ENCODE measurements at places on chromosomes 6 and 20.

DNA sequence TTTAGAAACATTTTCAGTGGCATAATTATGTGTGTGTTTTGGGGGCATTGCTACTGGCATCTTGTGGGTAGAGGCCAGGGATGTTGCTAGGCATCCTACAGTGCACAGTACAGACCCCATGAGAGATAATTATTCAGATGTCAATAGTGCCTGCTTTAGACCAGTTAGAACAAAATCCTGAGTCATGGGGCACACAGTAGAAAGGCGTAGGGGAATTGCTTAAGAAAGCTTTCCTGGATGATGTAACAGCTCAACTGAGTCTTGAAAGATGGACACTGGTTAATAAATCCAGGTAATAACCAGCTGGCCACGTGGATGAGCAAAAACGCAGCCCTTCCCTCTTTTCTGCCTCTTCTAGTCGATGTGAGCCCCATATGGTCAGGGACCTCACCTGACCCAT, 51.1 kb downstream of the KCNB1 start:
- no peak for DNase-seq

- no peak for DNase-seq
These were observed 345.9 kb downstream of the ARHGAP18 start for GRCh38 chr6:129364037-129364436.

GRCh38 chr20:34343458-34344211, 19.4 kb upstream of the ITCH start:
- DNase-seq: no peak

DNA sequence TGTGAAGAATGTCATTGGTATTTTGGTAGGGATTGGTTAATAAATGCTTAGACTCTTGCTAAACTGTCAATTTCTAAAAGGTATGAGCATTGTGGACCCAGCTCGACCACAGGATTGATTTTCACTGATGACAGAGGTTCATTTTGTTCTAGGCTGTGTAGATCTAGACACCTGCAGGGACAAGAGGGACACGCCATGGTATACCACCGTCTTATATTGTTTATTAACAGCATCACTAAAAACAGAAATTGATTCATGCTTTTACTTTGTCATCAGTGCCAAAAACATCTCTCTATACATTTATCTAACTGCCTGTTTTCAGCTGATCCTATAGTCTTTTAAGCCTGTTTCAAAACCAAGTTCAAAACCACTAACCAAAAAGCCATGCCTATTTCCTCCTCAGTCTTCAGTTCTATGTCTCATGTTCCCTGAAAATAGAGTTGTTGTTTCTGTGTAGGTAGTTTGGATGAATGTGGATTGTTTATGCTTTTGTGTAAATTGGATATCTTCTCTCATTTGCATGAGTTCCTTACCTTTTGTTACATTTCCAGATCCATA, 109.8 kb downstream of the JAG1 start:
- no peak for DNase-seq

GRCh38 chr20:45991616-45992015, 17.1 kb upstream of the MMP9 start:
- DNase-seq: no peak

DNA sequence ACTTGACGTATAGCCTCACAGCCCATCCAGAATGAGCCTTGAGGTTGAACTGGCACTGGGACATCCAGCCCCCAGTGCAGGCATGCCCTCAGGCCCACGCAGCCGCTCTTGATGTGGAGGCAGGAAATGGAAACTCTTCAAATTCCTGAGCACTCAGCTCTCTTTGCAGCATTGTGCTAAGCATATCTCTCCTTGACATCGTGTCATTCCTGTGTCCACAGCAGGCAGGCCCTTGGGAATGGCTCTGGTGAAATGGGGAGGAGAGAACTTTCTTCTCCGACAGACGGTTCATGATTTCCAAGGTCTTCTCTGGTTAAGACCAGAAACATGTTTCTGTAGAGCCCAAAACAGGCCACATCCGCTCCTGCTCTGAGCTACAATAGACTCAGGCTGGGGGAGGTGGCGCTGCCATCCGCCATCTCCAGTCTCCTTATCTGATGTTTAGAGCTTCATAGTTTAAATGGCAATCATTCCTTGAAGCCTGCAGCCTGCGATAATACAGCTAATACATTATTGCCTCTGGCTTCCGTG, 248.8 kb downstream of the CDH4 start:
- no peak for DNase-seq

GRCh38 chr6:74113901-74114300, 417.9 kb downstream of the CD109 start:
- DNase-seq: no peak

DNA sequence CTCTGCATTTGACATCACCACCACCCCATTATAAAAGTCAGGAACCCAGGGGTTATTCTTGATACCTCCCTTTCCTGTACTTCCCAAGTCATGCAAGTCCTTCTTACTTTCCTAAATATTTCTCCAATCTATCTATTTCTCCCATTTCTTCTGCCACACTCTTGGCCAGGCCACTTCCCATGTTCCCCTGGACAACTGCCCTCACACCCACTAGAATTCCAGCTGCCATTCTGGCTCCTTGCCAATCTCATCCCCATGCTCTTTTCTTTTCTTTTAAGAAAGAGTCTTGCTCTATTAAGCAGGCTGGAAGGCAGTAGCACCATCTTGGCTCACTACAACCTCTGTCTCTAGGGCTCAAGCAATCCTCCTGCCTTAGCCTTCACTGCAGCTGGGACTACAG, 15.2 kb downstream of the DEFB132 start:
- no peak for DNase-seq

GRCh38 chr20:259981-260380, 2.5 kb downstream of the DEFB132 start:
- no peak for DNase-seq

DNA sequence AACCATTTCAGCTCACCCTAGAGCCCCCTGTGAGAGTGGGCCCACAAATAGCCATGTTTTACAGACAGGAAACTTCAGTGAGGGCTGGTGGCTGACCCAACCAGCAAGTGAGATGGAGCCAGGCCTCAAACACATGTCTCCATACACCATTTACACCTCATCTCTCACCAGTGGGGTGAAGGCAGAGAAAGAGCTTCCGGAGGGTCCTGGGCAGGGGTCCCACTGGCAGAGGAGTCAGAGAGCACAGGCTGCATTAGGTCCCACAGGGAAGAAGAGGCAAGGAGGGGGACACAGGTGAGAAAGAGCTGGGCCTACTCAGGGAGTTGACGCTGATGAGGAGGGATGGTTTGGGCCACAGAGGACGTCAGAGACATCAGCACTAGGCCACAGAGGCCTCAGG, 172.6 kb downstream of the VEGFA start:
- DNase-seq: no peak

GRCh38 chr6:55836945-55837344, 38.4 kb downstream of the BMP5 start:
- DNase-seq: no peak

DNA sequence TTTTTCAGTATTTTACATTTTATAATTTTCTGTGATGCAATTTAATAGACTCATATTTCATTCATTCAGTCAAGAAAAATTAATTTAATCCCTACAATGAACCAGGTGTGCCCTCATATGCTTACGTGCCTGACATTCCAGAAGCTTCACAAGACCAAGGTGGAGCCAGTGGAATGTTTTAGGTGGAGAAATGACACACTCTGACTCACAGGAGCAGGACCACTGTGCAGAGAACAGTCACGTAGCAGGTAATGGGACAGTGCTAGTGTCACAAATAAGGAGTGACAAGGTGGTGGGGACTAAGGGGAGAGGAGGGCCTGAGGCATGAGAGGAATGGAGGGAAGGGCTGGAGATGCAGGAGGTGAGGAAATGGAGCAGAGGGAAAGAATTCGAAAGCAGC, 37.0 kb upstream of the HLA-G start:
- DNase-seq: no peak

DNA sequence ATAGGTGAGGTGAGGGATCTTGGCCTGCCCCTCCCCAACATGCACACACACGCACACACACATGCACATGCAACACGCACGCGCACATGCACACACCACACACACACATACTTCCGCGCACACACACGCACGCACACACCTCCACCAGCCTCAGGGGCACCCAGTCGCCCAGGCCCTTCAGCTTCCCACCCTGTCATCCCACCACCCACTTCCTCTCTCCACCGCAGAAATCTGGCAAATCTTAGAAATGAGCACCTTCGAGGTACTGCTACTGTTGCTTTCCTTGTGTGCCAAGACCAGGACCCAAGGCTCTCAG, 1.2 kb downstream of the SPDEF start:
- DNase-seq: no peak

GRCh38 chr6:15341311-15342001, 95.6 kb downstream of the JARID2 start:
- no peak for DNase-seq

DNA sequence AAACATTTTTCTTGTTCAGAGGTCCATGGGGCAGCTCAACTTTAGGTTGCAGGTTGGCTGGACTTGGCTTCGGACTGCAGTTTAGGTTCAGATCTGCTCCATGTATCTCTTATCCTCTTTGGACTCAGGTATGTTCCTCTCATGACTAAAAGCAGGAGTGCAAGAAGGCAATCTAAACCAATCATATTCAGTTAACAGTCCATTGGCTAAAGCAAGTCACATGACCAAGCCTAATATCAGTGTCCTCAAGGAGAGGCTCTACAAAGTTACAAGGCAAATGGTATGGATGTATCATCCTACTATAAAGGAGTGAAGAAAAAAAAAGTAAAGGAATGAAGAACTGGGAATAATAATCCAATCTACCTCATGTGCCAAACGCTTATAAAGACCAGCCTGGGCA, 2.5 kb upstream of the ACTR5 start:
- DNase-seq: no peak

GRCh38 chr6:87483929-87484328, 11.2 kb downstream of the SLC35A1 start:
- DNase-seq: no peak

GRCh38 chr6:33116841-33117711, 41.3 kb downstream of the HLA-DPB1 start:
- no peak for DNase-seq

DNA sequence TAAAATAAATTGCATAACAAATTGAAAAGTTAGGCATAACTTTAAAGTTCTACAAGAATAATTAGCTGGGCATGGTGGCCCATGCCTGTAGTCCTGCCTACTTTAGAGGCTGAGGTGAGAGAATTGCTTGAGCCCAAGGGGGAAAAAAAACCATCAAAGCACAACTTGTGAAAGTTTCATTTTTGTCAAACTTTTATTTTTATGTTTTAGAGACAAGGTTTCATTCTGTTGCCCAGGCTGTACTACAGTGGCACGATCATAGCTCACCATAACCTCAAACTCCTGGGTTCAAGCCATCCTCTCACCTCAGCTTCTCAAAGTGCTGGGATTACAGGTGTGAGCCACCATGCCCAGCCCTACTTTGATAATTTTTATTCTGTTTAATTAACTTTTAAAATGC, 14.2 kb downstream of the KATNA1 start:
- DNase-seq: no peak

- no peak for DNase-seq
These were observed 74.6 kb downstream of the OR2B2 start for GRCh38 chr6:27837625-27838057.

GRCh38 chr6:130693944-130694343, 133.3 kb upstream of the SMLR1 start:
- DNase-seq: no peak

- DNase-seq: no peak
These were observed 160.1 kb upstream of the CITED2 start for GRCh38 chr6:139534472-139535115.

- DNase-seq: no peak
These were observed 750 bp downstream of the MAP7 start for GRCh38 chr6:136549300-136550044.

GRCh38 chr6:97405818-97406409, 122.9 kb upstream of the MMS22L start:
- no peak for DNase-seq

- DNase-seq: no peak
These were observed 214.1 kb upstream of the HS3ST5 start for GRCh38 chr6:114556846-114557488.

DNA sequence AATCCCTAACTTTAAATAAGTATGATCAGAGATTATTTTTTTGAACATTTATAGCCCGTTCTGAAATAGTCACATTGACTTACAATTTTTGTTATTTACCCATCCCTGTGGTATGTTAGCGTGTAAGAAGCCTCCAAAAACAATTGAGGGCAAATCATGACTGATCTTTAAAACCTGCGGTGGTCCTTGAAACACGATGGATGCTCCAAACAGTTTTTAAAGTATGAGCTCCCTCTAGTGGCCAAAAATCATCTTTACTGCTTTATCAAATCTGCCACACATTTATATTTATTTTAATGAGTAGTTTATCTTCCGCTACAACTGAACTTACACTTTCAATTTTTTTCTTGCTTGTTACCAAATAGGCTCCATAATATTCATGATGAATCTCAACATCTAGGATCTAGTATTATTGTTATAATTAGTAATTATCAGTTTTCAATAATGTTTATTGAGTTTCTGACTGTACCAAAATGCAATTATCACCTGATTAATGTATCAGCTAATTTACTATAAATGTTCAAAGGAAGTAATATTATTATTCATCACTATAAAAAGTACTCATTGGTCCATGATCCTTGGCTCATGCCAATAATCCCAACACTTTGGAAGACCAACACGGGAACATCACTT, 52.2 kb downstream of the MARCKS start:
- DNase-seq: no peak

- no peak for DNase-seq
These were observed 58.4 kb downstream of the ANKEF1 start for GRCh38 chr20:10093087-10093591.

DNA sequence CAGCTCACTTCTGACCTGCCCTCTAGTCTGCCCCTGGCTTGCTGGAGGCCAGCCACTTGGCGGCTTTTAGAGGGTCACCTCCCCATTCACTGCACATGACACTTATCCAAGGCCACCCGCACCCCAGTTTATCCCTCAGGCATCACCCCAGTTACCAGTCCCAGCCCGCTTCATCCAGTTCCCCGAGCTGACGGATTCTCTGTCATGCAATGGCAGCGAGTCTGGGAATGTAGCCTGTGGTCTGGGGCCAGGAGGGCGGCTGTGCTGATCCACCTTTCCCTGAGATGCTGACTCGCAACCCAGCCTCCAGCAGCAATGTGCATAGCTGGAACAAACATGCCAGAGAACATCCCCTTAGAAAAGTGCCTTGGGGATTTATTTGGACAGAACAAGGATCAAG, 25.8 kb downstream of the SYNDIG1 start:
- DNase-seq: no peak

DNA sequence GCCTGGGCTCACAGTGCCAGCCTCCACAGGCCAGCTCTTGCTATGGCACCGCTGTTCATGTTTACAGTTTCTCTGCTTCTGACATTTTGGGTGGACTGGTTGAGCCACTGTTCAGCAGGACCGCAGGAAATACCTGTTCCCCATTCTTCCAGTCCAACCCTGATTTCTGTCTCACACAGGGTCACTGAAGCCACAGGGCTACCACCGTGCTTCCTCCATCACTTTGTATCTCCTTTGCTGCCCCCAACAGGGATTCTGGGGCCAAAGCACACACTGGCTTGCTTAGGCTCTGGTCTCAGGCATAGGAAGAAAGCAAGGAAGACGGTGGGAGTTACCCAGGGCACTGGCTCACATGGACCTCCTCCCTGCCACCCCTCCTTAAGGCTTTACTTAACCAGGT, 164.5 kb downstream of the UNC5CL start:
- no peak for DNase-seq

GRCh38 chr6:16740097-16740496, 21.2 kb downstream of the ATXN1 start:
- no peak for DNase-seq

Measured in stimulated activated CD8-positive, alpha-beta memory T cell treated with anti-CD3 and anti-CD28 coated beads, Interleukin-15, amount 100 ng/mL, for 4 hours (primary cell).